ENCODE measurements at places on chromosomes 1 and 21.

GRCh38 chr1:51624855-51625254 lies 8.0 kb downstream of the OSBPL9 start:
- DNase-seq = no peak

GRCh38 chr1:221302810-221303209 lies 423.6 kb downstream of the HLX start:
- DNase-seq = no peak

DNA sequence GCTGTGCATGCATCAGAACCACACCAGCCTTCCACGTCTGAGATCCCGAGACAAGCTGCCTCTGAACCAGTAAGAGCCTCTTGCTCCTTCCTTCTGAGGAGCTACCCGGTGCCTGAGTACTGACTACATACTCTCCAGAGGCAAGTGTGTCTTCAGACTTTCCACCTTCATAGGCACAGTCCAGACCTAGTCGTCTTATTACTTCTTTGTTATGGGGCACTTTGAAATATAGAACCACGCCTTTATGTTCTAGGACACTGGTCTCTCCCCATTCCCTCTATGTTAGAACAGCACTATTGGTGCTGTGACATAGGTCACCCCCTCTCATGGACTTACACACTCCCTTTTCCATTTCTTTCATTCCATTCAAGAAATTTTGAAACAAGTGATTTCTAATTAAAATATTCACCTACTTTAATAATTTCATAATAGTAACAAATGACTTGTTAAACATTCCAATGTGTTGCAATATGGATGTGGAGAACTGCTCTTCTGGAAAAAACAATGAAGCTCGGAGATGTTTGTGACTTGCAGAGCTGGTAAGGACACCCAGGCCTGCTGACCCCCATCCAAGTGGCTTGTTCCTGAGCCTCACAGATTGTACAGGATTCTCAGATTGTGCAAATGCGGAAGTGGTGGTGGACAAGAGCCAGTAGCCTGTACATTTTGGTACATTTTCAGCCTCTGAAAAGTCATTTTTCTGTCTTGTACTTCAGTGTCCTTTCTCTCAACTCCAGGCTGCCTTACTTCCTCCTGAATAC lies 76.1 kb upstream of the SIPA1L2 start:
- no peak for DNase-seq

GRCh38 chr1:155080312-155081228 lies 1.9 kb downstream of the EFNA3 start:
- no peak for DNase-seq

- DNase-seq = no peak
Measured at GRCh38 chr1:193479187-193479586, 292.8 kb upstream of the B3GALT2 start.

DNA sequence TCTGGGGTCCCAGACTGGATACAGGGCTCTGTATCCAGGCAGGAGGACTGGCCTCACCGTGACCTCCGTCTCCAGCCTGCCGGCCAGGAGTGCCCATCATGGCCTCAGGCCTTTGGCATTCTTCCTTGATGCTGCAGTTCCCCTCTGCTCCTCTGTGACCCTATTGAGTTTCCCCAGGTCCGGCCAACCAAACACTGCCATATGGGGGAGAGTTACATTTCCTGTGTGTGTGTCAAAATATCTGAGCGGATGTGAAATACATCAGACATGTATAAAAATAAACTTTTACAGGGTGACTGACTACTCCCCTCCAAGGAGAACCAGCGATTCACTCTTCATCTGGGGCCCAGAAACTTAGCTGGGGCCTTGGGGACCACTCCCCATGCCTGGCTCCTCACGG lies 10.2 kb upstream of the UBL4B start:
- peak; percentile 35 for DNase-seq

DNA sequence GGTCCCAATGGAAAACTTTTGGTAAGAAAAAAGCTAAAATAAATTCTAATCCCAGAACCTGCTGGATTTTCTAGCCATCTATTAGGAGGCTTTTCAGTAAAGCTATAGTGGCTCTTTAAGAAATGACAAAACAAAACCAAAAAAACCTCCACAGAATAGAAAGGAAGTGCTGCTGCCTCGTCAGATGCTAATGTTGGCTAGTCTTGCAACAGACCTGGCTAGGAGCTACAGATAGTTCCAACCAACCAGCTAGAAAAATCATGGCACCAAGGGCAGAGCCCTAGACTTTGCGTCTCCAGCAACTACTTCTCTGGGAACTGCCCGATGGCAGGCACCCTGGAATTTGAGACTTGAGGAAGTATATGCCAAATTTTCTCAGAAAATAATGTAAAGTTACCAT lies 7.6 kb downstream of the CD101 start:
- no peak for DNase-seq

DNA sequence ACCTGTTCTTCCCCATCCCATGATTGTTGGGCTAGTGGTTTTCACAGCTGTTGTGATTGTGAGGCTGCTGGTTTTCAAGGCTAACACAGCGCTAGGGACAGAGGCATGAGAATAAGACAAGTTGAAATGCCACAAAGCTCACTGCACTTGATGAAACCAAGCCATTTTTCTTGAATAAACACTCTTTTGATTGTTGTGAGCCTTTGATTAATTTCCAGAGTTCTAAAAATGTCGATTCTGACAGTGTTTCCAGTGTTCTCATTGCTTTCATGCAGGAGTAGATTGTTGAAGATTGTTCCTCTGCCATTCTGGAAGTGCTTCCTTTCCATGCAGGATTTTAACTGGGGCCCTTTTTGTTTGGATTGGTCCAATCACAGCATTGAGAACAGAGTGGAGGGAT lies 134.9 kb upstream of the GRIK3 start:
- DNase-seq = no peak

DNA sequence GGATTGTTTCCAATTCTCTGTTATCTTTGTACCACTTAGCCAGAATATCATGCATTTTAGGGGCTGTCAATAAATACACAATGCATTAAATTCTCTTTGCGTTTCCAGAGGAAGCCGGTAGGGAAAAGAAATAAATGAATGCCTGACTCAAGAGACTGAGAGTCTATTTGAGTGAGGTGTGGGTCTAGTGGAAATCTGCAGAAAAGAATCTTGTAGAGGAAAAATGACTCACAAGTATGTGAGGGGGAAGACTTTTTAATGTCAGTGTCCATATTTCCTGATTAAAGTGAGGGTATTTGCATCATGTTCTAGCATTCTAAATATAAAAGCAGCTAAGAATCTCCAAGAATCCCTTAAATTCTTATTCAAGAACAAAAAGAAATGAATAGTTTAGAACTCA lies 271.1 kb downstream of the PTPRC start:
- DNase-seq = peak; percentile 54

- no peak for DNase-seq
Measured at GRCh38 chr1:171654942-171655745, 2.7 kb upstream of the MYOC start.

DNA sequence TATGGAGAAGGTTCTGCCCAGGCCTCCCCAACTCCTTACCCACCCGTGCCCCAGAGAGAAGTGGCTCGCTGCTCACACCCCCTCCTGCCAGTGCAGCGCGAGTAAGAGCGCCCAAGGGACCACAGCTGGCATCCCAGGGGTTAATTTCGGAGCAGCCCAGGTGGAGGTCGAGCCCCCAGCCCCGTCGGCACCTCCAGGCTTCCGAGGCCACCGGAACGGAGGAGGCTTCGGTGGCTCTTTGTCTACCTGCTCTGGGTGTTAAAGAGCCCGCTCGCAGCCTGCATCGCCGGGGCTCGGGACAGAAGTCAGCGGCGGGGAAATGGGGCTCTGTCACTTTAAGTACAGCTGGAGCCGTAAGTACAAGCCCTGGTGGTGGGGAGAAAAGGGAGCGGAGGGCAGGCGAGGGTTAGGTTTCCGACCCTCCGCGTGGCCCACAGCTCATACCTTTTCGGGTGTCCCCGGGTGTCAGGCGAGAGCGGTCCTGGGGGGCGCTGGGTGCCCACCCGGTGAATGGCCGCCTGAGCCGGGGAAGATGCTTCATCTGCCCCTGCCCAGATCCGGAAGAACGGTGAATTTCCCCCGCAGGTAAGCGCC lies 89.4 kb upstream of the IPO9 start:
- peak; percentile 63 for DNase-seq

DNA sequence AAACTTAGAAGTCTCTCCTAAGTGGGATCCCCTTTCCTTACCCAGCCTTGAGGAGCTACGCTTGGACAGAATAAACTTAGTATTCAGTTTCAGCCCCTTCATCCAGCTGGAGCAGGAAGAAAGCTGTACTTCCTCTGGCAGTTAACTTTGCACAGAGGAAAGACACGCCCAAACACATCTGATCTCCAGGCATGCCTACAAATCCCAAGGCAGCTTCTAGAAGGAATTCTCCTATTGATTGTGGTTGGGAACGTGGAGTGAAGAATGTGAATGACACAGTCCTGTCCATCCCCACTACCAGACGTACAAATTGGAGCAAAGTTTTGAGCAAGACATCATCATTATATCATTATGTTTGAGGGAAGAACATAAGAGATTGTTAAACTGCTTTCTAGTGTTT lies 6.6 kb upstream of the AK4 start:
- DNase-seq = peak; percentile 27

DNA sequence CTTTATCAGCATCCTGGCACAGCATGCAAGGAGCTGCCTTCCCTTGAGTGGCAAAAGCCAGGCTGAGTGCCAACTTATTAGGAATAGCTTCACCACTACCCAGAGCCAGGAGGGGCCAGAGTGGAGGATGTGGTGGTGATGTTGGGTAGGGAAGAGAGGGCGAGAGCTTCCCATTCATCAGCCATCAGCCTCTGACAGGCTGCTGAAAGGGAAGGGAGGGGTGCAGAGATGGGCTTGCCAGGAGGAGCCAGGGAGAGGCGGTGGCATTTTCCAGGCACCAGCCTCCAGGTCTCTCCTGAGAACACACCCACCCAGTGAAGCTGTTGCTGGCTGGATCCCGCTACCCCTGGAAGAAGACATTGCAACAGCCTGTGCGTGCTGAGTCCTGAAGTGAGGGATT lies 168.5 kb downstream of the ACTL8 start:
- no peak for DNase-seq

DNA sequence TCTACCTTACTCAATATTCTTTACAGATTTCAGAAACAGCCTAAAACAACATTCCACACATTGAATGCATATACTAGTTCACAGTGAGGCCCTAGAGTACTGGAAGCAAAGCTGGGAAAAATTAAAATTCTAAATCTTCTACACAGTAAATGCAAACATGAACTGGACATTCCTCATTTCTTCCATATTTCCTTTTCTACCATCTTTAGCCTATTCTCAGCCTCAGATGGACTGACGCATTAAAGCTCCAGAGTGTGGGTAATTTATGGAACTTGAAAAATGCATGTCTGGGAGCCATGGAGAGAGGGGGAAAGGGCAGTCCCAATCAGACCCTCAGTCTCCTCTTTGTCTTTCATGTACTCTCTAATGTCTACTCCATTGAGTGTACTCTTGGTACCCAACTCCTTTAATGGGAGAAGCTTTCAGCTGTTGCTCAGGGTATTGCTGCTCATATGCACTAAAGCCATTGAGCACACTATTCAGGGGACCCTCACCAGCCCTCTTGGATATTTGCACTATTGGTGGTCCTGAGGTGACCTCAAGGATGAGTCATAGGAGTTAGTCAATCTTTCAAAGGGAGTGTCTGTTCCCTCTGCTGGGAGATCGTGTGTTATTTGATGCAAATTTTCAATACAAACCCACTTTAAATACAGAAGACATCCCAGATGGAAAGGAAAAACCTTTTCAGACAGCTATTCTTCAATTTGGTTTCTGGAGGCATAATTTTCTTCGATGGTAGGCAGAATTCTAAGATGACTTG lies 83.3 kb upstream of the KCNJ15 start:
- DNase-seq = no peak

DNA sequence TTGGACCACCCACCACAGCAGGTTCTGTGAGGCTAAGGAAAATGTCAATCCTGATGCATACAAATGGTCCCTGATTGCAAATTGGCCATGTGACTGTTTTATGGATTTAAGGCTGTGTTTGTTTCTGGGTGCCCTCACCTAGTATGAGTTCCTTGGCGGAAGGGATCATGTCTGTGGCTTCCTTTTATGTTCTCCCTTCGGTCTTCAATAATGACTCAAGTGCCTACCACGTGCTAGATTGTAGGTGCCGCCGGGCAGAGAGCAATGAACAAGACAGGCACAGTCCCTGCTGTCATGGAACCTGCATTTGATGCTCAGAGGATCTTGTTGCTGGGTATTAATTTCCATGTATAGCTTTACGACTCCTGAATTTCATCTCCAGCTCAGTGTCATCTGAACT lies 9.8 kb upstream of the VWA5B1 start:
- no peak for DNase-seq

- no peak for DNase-seq
Measured at GRCh38 chr21:38308532-38309119, 51.8 kb downstream of the KCNJ15 start.

DNA sequence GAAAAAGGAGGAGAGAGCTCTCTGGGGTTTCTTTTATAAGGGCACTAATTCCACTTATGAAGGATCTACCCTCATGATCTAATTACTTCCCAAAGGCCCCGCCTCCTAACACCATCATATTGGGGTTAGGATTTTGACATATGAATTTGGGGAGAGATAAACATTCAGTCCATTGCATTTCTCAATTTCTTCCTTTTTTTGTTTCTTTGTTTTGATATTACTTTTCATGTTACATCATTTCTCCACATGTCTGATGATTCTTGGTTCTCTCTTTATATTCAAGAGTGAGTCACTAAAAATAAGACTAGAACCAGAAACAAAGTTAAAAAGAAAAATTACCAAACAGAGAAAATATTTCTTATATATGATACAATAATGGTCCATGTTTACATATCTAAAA lies 63.2 kb upstream of the DUSP10 start:
- no peak for DNase-seq

GRCh38 chr1:55041613-55042012 lies 2.3 kb downstream of the PCSK9 start:
- no peak for DNase-seq

DNA sequence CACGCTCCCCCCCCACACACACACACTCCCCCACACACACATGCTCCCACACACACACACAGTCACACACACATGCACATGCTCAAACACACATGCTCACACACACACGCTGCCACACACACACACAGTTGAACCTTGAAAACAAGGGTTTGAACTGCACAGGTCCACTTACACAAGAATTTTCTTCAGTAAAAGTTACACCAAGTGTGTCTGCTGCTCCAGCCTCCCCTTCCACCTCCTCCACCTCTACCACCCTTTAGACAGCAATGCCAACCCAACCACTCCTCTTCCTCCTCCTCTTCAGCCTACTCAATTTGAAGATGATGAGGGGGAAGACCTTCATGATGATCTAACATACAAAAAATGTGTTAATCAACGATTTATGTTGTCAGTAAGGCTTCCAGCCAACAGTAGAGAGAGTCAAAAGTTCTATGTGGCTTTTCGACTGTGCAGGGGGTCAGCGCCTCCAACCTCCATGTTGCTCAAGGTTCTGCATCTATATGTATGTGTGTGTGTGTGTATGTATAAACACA lies 26.8 kb downstream of the HSF2BP start:
- DNase-seq = peak; percentile 30
